ENCODE measurements at places on chromosomes 1 and 21.

DNA sequence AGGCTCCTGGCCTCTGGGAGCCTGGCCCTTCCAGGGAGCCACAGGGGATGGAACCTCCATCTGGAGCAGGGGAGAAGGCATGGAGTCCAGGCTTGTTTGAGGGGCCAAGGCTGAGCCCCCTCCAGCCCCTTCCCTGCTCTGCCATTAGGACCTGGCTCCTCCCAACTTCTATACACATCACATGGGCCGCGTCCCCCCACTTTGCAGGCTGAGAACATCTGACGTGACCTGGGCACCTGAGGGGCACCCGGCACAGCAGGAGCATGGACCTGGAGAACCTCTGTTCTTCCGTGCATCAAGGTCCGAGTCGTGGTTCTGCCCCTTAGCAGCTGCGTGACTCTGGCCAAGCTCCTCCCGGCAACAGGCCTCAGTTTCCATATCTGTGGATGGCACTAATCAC, 3.9 kb upstream of the AIRE start:
- no peak for DNase-seq

GRCh38 chr1:196477262-196477661, 131.0 kb downstream of the KCNT2 start:
- DNase-seq = no peak

DNA sequence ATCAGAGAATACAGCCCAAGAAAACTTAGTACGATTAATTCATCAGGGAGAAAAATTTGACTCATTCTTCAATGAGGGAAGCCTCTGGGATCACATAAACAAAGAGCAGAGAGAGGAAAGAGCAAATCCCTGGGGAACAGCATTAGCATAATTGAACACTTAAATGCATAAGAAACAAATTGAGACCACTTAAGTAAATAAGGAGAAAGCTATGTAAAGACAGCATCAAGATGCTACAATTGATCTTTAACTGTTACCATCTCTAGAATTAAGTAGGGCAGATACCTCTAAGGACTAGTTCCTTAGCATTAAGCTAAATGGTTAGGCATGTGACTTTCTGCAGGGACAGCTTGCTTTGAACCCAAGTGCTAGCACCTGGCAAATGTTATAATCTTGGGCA, 265.1 kb upstream of the NEGR1 start:
- peak; percentile 76 for DNase-seq

GRCh38 chr1:115669886-115670285, 28.1 kb downstream of the VANGL1 start:
- no peak for DNase-seq

DNA sequence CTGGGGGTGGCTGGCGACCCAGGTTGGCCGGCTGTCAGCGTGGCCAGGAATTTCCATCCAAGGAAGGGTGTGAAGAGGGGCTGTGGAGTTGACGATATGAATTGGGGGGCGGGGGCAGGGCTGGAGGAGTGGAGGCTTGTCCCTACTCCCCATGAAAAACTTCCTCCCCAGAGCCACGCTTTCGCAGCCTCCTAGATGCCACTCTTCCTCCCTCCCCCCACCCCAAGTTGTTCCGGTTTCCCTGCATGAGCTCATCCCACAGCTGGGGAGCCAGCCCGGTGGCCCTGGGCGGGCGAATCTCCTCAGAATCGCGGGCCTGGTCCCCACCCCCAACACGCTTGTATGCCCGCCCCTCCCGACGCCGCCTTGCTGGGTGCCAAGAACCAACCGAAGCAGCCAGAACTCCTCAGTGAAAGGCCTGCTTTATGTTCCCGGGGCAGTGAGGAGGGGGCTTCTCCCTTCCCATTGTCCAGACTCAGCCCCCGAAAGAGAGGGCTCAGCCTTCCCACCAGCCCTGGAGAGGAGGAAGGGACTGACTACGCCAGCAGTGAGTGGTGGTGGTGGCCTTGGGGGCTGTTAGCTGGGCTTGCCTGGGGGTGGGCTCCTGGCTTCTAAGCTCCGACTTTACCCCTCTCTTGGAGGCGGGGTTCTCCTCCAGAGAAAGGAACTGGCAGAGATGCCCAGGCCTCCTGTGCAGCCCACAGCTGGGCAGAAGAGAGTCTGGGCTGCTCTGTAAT, 1.8 kb upstream of the CSMD2 start:
- no peak for DNase-seq

DNA sequence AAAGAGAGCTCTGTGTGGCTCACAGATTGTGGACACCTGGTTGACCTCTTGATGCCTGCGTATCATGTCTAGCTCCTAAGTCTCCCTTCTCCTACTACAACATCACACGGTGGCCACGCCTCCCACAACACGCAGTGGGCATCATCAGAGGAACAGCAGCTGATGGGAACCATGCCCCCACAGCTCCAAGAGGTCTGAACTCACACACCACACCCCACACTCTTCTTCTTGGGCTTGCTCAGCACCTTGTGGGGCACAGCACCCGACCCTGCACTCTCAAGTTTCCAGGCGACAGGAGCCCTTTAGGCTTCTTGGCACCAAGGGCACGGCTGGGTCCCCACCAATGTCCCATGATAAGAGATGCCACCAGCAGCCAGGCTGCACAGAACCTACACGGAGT, 18.8 kb upstream of the CDCP2 start:
- no peak for DNase-seq

DNA sequence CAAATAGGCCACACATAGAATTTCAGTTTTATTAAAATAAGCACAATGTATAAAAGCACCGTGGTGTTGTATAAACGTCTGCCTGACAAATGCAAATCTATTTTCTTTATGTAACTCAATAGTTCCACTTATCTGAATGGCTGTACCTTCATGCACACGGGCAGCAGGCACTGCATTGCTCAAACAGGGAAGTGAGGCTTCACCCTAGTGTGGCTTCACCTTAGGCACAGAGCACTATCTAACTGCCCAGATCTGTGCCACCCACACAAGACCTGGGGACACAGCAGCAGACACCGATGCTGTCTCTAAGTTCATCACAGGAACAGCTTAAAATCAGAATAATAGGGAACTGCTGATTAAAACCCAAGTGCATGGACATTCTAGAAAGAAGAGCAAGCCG, 6.0 kb upstream of the KNCN start:
- no peak for DNase-seq

- no peak for DNase-seq
Observed at GRCh38 chr1:159980786-159981185, 26.7 kb upstream of the SLAMF9 start.

- peak; percentile 40 for DNase-seq
Observed at GRCh38 chr21:26169061-26169610, 1.4 kb downstream of the APP start.

- DNase-seq = no peak
Observed at GRCh38 chr1:93592551-93592949, 89.1 kb downstream of the BCAR3 start.

- no peak for DNase-seq
Observed at GRCh38 chr1:8152731-8153702, 126.9 kb upstream of the ERRFI1 start.

All from SK-N-MC (cell line).